ENCODE measurements at places on chromosomes 12 and 14.

GRCh38 chr12:39966256-39966655 is 139.6 kb downstream of the SLC2A13 start:
- no peak for DNase-seq

DNA sequence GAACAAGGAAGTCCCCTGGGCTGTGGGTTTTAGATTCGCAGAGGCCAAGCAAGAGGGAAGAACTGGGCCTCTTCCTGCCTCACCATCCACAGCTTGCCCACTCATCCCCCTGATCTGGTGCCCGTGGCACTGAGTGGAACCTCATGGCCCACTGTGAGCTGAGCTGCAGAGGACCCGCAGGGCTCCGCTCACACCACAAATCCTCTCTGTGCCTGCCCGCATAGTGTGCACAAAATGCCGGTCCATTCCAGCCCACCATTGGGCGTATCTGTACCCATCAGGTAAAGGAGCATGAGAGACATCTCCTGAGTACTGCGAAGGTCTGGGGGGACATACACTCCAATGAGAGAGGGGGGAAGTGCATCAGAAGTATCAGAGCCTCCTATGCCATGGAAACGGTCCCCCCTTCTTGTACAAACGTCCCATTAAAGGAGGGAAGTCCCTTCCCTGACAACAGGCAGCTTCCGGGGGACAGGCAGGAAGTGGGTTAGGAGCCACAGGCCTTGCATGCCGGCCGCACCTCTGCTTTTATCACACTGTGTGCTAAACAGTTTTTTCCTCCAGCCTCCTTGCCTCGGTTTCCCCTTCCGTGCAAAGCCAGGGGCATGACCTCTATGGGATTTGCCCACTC is 309.4 kb upstream of the DIO3 start:
- DNase-seq = no peak

- DNase-seq = no peak
Observed at GRCh38 chr12:85588221-85588620, 248.0 kb downstream of the RASSF9 start.

GRCh38 chr14:60695327-60695726 is 28.8 kb downstream of the SIX4 start:
- no peak for DNase-seq

GRCh38 chr14:103483600-103483999 is 39.0 kb downstream of the CKB start:
- DNase-seq = no peak

GRCh38 chr12:113347-113746 is 46.8 kb downstream of the IQSEC3 start:
- DNase-seq = no peak

DNA sequence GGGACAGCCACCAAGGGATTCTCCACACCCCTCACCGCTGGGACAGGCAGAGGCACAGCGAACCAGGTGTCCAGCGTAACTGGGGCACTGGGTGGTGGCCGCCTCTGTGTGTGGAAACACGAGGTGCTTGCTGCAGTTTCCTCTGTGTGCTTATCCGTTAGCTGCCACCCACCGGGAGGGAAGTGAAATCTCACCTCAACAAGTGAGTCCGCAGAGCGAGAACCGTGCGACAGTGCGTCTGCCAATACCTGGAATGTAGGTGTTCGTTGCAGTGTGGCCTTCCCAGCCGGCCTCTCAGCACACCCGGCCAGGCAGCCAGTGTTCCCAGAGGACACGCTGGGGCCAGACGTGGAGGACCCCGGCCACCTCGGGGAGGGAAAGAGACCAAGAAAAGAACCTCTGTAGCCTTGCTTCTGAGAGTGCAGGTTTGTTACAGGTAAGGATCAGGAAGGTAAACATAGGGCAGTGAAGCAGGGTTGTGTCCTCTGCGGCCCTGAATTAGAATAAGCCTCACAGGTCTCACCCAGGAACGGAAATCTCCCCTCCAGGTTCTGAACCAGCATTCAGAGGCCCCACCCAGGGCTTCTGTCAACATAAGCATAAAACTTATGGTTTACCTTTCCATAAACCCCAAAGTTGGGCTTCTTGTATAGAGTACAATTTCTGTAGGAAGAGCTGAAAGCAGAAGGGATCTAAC is 1.5 kb downstream of the BCL2L14 start:
- DNase-seq = no peak

DNA sequence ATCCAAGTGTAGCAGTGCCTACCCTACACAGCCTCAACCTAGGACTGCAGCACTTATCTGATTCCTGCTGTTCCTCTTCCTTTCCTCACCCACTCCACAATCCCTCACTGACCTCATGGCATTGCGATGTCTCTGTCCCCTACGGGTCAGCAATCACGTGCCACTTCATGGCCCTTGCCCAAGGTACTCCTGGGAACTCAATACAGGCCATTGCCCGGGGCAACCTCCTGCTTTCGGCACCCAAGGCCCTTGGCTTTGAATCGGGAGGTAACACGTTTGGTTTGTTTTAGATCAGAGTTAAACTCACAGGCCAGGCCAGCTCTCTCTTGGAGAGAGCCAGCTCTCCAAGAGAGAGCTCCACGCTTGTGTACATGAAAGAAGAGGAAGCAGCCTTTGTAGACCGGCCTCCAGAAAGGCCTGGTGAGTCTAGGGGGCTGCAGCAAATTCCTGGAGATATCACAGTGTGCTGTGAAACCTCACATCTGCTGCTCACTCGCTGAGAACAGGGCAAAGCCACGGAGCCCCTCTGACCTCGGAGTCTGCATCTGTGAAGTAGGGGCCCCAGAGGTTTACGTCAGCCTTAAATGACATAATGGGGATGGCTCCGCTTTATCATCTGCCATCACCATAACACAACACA is 12.2 kb downstream of the CLMN start:
- no peak for DNase-seq

DNA sequence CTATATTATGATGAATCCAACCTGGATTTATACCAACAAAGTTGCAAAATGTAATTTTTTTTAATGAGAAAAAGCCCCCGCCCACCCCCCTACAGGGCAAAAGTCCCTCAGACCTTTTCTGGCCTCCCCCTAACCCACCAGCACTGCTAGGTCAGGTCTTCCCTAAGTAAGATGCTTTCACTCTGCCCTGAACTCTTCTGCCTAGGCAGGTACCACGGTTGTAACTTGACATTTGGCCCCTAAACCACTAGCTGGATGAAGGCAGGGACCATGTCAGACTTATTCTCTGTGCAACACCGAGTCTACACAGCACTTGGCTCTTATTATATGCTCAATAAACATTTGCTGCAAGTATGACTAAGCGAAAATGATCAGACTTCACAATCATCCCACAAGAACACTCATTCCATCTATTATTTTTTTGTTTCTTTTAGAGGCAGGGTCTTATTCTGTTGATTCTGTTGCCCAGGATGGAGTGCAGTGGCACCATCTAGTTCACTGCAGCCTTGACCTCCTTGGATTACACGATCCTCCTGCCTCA is 63.2 kb downstream of the SPRING1 start:
- no peak for DNase-seq

- no peak for DNase-seq
Observed at GRCh38 chr12:3364661-3365462, 126.1 kb upstream of the PRMT8 start.

GRCh38 chr14:61812347-61813095 is 50.3 kb downstream of the SNAPC1 start:
- DNase-seq = no peak

DNA sequence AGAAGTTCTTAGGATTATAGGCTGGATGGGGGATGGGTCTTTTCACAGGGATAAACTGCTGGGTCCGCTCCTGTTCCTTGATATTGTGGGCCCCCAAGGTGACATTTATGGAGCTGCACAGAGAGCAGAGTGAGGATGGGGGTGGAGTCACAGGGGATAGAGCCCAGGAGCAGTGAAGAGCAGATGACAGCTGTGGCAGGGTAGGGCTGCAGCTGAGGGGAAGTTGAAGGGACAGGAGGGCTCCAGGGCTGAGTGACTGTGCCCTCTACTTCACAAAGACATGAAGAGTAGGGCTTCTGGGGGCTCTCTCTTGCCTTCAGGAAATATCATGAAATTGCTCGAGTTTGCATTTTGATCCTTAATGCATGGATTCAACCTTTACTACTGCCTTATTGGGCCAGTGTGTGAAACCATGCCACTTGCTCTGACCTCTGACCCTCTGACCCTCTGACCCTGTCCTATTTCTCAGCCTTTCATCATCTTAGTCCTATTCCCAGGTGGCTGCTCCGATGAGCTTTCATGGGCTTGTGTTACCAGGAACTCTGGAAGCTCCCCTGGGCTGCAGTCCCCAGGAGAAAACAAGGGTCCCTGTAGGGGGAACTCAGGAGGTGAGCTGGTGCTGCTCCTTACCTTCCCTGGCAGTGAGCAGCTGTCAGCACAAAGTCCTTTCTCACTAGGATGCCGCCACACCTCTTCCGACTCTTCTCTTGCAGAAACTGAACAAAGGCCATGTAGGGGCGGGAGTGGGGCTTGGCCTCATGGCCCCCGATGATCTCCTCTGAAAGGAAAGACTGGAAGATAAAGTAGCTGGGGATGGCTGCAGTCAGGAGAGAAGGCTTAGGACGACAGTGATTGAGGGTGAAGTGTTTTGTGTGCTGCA is 1.6 kb downstream of the GZMH start:
- no peak for DNase-seq

Data from esophagus squamous epithelium (tissue), 5 donors.